ENCODE measurements at places on chromosomes 11 and 22.

DNA sequence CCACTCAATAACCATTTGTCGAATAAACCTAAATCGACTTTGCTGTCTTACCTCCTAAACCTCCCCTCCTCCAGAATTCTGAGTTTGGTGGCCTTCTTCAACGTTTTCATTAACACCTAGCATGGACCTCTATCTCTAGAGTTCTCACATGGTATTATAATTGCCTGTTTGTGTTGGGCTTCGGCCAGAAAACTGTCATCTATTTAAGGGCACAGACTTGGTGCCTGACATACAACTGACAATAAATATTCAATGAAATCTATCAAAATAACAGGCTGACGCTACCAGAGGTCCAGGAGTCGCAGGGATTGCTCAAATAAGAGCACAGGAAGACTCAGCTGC lies 687 bp downstream of the ALKBH8 start:
- no peak for DNase-seq

- no peak for DNase-seq
Observed at GRCh38 chr11:75270896-75271418, 30.4 kb downstream of the TPBGL start.

- no peak for DNase-seq
Observed at GRCh38 chr11:107221748-107222285, 203.5 kb upstream of the GUCY1A2 start.

- DNase-seq, result no peak
Observed at GRCh38 chr11:128723531-128723930, 29.7 kb downstream of the FLI1 start.

DNA sequence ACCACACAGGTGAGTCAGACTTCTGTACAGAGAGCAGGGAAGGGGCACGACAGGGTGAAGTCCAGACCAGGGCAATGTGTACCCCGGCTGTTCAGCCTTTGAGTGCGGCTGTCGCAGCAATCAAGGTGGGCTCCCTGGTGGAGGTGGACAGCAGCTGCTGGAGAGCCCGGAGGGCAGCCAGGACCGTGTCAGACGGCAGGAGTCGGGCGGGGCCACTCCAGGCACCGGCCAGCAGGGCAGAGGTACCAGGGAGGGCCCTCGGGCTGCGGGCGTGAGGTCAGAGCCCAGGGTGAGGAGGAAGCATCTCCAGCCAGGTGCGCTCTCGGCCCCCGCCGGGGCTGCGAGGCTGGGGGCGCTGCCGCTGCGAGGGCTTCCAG lies 802 bp upstream of the PIM3 start:
- DNase-seq, result no peak

GRCh38 chr22:43060183-43060582 lies 29.0 kb downstream of the TTLL1 start:
- DNase-seq, result no peak

GRCh38 chr11:124608147-124608546 lies 3.1 kb upstream of the PANX3 start:
- no peak for DNase-seq

DNA sequence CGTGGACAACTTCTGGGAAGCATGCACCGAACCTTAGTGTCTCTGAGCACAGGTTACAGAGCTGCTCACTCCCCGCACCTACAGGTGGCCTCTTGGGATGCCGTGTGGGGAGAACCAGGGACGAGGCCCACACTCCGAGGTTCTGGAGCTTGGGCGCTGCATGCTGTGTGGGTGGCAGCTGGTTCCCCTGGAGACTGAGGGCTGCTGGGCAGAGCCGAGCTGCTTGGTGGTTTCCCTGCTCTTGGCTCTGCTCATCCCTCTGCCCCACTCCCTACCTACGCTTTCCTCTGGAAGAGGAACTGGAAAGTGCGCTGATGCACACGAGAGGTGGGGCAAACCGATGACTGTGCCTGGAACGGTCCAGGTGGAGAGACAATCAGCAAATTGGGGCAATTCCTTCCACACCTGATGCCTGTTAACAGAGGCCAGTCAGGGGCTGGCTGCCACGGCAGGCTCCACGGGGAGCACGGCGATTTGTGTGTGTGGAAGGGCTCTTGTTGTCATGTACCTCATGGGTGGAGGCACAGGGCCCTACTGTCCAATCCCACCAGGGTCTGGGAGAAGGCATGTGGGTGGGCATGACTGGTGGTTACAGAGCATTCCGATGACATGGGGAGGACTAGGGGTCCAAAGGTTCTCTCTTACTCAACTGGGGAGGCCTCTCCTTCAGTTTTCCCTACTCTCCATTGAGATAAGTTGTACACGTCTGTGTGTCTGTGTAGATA lies 60.9 kb downstream of the ST14 start:
- no peak for DNase-seq

DNA sequence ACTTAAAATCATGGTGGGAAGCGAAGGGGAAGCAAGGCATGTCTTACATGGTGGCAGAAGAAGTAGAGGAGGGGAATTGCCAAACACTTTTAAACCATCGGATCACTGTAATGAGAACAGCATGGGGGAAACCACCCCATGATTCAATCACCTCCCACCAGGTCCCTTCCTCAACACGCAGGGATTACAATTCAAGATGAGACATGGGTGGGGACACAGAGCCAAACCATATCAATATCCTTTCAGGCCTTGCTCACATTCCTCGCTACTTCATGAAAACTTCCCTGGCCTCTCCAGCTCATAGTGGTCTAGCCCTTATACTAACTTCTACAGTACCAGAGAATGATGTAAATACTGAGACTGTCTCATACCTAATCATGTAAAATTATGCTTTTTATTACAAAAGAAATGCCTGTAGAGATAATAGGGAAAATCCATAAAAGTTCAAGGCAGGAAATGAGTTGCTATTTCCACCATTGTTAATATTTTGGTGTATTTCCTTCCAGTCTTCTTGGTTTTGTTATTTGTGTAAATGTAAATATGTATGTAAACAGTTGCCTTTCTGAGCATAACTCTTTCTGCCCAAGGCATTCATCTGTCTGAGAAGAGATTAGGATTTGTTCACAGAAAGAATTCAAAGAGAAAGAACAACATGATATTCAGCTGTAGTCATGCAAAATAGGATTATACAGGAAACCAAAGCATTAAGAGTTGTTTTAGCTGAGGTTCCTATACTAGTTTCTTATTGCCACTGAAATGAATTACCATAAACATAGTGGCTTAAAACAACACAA lies 104.3 kb upstream of the LDLRAD3 start:
- DNase-seq, result no peak

GRCh38 chr11:35293035-35293434 lies 126.3 kb downstream of the SLC1A2 start:
- DNase-seq, result no peak

DNA sequence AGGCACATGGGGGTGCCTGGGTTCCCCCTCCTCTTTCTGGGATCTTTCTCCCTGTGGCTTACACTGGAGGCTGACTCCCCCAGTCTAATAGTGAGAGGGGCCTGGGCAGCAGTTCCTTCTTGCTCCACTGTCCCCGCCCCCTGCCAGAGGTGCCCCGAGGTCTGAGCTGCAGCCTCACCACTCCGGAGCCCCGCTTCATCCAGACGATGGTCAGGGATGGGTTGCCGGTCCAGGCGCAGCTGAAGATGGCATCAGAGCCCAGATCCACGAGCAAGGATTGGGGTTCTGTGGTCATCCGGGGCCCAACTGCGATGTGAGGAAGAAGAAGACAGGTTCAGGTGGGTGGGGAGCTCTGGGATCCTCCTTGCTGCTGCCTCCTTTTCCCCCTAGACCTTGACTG lies 91.1 kb downstream of the ST3GAL4 start:
- DNase-seq, result no peak

DNA sequence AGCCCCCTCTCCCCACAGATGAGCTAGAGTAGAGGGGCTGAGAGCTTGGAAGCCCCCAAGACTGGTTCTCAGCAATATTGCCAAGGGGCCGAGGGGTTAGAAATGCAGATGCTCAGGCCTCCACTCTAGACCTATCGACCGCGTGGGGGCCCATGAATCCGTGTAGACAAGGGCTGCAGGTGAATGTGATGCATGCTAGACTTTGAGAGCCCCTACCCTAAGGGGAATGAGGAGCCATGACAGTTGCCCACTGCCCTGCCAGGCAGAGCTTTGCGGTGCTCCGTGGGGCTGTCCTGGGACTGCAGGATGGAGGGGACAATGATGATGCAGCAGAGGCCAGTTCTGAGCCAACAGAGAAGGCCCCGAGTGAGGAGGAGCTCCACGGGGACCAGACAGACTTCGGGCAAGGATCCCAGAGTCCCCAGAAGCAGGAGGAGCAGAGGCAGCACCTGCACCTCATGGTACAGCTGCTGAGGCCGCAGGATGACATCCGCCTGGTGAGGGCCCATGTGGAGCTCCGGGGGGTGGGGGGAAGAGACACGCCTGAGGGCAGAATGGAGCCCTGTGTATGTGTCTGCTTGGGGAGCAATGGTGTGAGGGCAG lies 1.3 kb downstream of the SSH3 start:
- DNase-seq, result no peak

Measured in left renal pelvis (tissue), 4 donors.